NCI-H1417 (cell line): ENCODE measurements at places on chromosomes 3 and 15.

DNA sequence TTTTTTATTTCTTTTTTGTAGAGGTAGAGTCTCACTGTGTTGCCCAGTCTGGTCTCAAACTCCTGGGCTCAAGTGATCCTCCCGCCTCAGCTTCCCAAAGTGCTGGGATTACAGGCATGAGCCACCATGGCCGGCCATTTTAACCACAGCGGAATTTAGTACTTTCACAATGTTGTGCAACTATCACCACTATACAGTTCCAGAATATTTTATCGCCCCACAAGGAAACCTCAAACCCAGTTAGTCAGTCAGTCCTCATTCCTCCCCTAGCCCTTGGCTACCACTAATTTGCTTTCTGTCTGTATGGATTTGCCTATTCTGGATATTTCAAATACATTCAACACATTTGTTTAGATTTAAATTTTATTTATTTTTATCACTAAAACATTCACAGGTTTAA, 15.5 kb upstream of the HOMER2 start:
- no peak for DNase-seq

DNA sequence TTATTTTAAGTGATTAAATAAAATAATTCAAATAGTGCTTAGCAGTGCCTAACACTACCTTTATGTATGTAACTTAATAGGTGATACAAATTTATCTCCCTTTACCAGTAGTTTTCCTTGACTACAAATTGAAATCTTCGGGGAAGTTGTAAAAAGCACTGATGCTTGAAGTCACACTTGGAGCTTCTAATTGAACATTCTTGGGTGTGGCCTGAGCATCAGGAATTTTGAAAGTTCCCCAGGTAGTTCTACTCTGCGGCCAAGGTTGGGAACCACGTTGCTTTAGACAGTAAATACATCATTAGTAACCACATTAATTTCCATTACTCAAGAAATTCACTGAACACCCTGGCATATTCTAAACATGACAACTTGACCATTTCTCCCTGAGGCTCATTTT, 351.4 kb downstream of the CNTN6 start:
- no peak for DNase-seq

- no peak for DNase-seq
Measured at GRCh38 chr3:141242377-141243092, 10.9 kb downstream of the PXYLP1 start.

- DNase-seq = no peak
Measured at GRCh38 chr3:182644013-182644412, 149.3 kb upstream of the ATP11B start.

DNA sequence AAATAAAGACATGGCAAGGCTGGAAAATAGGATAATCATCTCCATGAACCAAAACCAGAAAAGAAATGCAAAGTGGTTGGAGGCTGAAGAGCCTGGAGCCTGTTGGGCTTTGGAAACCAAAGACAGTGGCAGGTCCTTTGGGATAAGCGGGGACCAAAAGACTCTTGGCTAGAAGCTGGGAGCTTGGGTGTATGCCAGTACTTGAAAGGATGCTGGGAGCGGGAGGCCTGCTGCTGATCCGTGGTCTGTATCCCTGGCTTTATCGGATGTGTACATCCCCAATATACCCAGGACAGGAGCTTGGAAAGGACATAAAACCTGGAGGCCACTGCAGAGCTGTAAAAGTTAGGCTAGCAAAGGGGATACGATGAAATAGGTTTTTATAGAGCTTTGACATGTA, 1.3 kb upstream of the CHRNB4 start:
- DNase-seq = no peak

GRCh38 chr15:92596623-92597022, 59.0 kb downstream of the FAM174B start:
- no peak for DNase-seq

DNA sequence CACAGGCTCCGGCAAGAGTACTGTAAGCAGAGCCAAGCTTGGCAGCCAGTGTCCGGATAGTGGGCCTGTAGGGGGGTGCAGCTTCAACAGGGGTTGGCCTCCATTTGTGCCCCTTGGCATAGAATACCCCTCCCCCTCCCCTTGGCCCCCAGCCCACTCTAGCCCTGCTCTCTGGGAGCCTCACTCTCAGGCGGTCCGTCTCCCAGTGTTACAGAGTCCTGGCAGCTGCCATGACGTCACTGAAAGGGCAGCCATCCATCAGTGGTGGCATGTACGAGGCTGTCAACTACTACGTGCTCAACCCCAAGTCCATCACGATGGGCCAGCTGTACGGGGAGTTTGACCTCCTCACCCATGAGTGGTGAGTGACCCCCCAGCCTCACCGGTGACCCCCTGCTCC, 50.4 kb downstream of the DNAH1 start:
- DNase-seq = no peak

GRCh38 chr3:185342459-185343174, 20.3 kb upstream of the MAP3K13 start:
- DNase-seq = no peak

- no peak for DNase-seq
Measured at GRCh38 chr15:95848126-95848525, 482.4 kb upstream of the NR2F2 start.

DNA sequence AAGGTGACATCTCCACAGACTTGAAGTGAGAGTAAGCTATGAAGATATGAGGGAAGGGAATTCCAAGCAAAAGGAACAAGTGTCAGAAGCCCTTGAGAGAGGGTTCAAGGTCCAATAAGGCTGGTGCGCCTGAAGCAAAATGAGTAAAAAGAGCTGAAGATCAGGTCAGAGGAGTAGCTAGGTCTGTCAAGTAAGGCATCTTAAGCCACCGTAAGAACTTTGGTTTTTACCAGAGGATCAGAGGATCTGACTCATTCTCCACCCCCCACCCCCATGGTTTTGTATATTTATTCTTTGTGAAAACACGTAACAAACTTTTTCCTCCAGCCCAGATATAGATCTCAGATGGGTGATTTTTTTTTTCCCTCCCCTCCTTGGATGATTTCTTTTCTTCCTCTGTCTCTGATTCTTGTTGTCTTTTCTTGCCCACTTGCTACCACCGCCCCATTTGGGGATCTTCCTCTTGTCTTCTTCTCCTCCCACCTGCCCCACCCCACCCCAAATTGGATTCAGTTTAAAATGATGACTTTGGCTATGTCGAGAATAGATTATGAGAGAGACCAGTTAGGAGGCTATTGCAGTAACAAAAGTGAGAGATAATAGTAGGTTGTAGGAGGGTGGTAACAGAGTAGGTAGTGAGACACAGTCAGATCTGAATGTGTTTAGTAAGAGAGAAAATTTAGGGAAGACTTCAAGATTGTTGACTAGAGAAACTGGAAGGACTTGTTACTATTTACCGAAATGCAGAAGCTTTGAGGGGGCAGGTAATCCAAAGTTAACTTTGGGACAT, 6.1 kb downstream of the TRMT10C start:
- no peak for DNase-seq

GRCh38 chr3:632571-633170, 436.1 kb downstream of the CHL1 start:
- DNase-seq = peak; percentile 82

DNA sequence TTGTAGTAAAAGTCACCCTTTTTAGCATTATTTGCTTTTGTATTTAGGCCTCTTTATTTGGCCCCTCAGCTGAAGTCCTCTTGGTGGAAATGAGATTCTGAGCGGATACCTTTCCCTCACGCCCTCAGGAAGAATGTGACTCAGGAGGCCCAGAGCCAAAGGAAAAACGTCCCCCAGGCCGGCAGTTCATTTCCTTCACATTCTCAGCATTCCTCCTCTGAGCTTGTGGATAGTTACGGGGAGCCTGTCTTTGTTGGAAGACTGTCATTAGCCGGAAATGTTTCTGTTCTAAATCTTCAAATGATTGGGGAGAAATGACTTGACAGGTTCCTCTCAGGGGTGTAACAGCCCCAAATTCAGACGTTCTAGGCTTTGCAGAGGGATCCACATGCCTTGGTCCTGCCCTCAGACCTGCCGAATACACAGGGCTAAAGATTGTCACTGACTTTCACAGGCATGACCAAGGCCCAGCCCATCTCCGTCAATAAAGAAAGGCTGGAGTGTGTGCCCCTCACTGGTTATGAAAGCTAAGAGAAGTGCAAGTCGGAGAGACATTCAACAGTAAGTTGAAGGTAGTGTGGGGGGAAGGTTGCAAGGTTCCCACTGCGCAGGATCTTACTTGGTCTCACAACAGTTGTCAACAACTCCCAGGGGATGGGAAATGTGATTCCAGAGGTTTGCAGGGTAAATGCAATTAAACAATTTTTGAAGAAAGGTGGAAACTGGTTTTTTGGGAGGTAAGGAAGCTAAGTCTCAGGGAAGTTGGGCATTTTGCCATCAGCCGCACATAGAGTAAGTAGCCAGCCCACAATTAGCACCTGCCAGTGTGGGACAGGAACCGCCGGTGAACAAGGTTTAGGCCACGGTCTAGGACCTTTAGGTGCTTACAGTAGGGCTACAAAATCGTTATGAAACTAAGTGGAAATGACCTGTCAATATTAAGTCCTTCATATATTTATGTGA, 39.7 kb upstream of the MYZAP start:
- no peak for DNase-seq

- DNase-seq = peak; percentile 18
Measured at GRCh38 chr3:188749010-188749617, 422.7 kb upstream of the TPRG1 start.

- DNase-seq = no peak
Measured at GRCh38 chr3:183099838-183100204, 525 bp upstream of the MCCC1 start.

GRCh38 chr3:46496746-46497555, 825 bp upstream of the RTP3 start:
- no peak for DNase-seq

DNA sequence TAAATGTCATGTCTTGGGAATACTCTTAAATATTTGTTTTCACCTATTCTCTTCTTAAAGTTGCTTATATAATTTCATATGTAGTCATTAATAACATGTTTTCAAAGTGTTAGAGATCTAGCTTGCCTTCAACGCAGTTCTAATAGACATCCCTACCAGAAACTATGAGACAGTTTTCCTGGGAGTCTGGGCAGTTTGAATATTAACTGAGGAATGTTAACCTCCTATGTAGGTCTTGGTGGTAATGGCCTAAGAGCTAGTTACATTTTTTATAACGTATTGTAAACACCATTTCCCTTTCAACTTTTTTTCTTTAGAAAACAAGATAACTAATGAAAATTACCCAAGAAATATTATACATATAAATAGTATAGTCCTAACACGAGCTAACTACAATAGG, 328.2 kb downstream of the TIGIT start:
- no peak for DNase-seq

- DNase-seq = no peak
Measured at GRCh38 chr3:101685870-101686307, 629 bp downstream of the RPL24 start.

- peak; percentile 34 for DNase-seq
Measured at GRCh38 chr3:50605901-50606326, 5.7 kb downstream of the CISH start.

DNA sequence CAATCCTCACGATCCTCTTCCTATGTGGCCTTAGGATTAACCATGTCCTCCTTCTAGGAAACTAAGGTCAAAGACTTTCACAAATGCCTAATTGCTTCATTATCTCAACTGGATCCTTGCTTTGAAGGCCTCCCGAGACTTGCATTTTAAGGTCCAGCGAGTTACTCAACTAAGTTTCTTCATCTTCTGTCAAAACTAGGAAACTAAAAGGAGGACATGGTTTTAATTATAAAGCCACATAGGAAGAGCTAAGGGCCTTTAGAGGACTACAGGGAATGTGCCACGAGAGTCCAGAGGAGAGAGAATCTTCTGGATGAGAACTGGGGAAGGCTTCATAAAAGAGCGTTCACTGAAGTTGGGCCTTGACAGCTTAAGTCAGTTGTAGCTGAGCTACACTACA, 87.8 kb upstream of the LPP start:
- no peak for DNase-seq

DNA sequence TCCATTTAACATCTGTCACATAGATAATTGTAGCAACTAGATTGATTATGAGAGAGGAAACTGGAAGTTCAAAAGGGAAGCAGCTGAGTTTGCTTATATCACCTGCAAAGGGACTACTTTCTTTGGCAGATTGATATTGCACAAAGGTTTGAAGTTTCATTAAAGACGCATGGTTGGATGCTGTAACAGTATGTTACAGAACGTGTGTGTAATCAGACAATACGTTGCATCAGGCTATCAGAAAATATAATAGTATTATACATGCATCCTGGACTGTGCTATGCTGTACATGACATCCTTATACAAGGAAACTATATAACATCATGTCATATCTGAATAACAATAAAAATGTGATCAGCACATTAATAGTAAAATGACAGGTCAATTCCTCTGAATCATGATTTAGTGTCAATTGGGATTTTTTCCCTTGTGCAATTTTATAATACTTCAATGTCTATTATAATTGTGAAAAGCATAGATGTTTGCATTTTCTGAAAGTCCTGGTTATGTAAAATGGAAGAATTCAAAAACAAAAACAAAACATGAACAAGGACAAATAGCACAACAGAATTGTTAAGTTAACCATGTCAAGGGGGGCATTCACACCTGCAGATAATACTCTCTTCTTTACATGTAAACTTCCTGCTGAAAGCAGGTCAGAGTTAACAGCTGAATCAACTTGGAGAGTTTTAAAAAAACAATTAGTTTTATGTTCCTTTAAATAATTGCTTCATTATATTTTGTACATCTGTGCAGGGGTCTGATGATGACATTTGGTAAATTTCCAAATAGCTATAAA, 283.2 kb upstream of the KCNH8 start:
- DNase-seq = peak; percentile 60

- DNase-seq = no peak
Measured at GRCh38 chr3:132800958-132801357, 78.7 kb upstream of the NPHP3 start.

DNA sequence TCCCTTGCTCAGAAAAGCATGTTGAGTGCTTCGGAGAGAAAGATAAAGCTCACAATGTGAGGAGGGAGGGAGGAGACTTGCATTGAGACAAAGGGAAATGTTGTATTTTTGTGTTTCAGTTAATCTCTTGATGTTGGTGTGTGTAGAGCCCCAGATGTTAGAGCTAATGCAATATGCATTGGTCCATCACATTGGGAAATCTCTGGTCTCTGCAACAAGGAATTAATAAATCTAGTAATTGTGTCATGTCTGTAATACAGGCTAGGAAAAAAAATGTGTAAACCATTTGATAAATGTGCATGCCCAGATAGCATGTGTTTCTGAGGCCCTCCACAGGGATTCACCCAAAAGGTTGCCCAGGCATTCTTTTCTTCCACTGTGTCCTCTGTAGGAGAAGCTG, 230.4 kb upstream of the KCNH8 start:
- DNase-seq = no peak

DNA sequence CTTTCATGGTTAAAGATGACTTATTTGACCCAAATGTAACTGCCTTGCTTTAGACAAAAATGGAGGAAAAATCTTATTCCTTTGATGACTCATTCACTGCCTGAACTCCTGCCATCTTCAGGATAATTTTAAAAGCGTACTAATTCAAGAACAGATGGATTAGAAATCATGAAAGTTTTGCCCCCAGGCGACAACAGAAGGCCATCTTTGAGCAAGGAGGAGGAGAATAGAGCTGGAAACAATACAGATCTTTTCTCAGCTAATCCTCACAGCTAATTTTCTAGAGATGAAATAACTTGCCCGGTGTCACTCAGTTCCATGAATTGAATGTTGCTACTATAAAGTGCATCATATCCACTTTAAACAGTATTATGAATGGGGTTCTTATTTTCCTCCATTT, 324.7 kb upstream of the RARB start:
- no peak for DNase-seq
